ENCODE measurements at places on chromosomes 6 and 20.

DNA sequence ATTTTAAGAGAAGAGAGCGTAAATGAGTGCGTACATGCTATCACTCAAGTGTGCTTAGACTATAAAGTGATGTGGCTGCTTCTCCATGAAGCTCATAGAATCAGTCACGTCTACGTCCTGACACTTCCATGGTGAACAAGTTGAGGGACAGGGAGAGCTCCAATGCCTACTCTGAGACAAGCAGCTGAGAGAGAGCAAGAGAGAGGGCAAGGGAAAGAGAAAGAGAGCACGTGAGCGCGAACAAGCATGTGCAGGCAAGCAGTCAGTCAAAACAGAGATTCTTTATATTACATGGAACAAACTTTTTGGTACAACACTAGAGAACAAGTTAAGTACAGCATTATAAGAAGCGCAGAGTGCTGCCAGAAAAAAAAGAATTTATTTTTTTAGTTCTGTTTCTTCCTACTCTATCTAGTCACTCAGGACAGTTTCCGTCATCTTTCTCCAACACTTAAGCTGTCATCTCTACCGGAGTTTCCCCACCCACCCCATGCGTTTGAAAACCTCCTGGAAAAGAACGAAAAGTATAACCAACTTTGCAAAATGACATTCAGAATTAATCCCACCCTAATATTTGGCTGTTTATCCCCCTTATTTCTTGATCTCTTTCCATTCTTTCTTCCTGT, 61.8 kb downstream of the EPB41L2 start:
- no peak for DNase-seq

DNA sequence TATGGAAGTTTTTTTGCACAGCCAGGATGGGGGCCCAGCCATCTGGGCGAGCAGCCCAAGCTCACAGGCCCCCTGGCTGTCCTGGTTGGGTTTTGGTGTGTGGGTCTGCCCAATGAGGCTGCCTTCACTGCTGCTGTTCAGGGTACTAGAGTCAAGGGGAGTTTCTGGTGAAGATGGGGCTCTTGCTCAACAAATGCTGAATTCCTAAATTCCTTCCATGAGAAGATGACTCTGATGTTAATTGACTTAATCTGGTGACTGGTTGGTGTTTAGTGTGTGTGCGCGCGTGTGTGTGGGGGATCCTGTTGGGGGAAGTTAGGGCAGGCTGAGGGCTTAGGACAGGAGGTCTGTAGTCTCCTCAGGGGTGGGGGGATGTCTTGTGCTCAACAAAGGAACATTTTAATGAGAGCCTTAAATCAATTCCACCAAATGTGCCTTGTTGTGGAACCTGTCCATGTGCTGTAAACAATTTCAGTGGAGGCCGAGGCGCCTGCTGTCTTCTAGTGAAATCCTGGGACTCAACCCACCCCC, 1.9 kb downstream of the PTK7 start:
- DNase-seq, result no peak

DNA sequence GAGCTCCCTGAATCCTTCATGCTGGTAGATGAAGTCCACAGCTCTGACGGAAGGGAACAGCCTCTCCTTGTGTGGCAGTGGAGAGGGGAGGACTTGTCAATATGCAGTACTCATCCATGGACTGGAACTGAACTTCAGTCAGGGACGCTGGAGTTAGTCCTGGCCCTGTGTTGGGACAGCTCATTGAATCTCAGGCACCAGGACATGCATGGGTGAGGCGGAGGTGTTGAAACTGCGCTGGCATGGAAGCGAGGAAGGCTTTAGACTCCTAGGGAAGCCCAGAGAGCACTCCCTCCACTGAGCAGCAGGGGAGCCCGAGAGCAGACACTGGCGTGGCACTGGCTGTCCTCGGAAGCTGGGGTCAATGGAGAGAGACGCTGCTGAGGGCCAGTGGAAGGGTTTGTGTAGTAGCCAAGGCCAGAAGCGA, 161.3 kb upstream of the GGTLC1 start:
- no peak for DNase-seq

GRCh38 chr6:17413313-17413750, 19.9 kb downstream of the CAP2 start:
- DNase-seq, result no peak

DNA sequence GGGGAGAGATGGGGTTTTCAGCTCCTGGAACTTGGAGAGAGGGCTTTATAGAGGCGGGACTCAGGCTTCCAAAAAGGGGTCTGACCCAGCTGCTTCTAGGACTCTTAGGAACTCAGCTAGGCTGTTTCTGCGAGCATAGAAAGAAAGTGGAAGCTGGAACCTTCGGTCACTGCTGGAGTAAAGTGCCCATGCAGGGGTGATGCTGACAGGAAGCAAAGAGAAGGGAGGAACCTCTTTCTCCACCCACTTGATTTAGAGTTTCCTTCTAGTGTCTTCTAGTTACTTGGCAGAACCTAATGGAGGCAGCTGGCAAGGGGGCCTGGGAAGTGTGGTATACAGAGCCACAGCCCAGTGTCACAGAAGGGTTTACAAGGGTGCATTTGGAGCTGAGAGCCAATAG, 283.6 kb downstream of the QKI start:
- DNase-seq, result no peak

DNA sequence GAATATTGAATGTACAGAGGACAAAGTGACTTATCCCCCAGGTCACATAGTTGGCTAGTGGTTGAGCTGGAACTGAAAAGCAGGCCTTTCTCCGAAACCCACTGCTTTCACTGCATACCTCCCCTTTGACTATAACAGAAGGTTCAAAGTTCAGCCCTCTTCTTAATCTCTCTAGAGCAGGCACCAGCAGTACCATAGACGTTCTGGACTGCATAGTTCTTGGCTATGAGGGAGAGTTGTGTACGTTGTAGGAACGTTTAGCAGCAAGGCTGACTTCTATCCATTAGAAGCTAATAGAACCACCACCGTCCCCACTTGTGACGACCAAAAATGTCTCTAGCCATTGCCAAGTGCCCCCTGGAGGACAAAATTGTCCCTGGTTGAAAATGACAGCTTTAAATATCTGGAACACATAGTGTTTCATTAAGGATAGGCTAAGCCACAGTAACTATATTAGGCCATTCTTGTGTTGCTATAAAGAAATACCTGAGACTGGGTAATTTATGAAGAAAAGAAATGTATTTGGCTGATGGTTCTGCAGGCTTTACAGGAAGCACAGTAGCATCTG, 123.8 kb upstream of the MTHFD1L start:
- DNase-seq, result no peak

DNA sequence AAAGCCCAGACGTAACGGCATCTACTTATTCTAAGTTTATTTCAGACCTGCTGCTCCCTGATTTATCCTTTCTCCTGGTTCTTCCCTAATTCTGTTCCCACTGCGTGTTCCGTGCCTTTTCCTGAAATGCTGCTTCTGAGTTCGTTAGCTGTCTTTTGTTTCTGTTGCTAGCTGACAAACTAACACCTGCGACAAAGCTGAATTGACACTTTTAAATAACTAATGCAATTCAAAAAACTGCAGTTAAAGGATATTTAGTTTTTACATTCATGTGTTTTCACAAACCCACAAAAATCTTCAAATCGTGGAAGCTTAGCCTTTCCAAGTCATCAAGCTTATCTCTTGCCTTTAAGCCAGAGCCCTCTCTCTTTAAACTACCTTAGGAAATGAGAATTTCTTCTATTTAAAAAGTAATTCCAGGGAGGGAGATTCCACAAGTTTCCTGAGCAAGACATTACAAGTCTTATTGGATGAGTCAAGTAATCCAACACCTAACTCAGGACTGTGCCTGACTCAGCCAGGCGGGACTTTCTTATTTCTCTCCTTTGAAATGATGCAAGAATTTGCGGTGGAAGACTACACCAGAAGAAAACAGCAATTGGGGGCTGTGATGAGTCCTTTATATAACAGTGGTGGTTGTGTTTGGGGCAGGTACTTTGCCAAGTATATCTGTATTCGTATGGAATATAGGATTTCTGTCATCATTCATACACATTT, 6.3 kb downstream of the ADTRP start:
- DNase-seq, result no peak

- DNase-seq, result no peak
Measured at GRCh38 chr20:22288957-22289356, 295.4 kb downstream of the FOXA2 start.

DNA sequence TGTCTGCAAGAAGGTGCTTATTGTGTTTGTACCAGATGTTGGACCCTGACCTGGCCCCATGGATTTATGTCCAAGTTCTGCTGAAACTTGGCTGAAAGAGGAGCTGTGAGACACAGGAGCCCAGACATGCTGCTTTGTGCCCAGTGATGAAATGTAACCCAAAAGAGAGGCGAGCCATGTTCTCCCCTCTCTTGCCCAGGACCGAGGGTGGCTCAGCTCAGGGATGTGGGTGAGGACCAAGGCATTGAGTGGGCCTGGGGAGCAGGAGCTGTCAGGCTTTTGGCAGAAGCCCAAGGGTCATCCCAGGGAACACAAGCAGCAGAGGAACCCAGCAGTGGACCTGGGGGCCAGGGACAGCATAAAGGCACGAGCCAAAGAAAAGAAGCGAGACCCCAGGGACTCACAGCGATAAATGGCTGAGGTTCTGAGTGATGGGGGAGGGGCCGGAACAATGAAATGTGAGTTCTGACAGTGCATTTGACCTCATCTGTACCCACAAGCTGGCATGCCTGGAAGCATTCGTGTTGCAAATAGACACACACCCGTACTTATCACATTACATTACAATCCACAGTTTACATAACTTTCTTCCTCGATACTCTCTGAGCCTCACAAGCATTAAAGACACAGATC, 363.4 kb upstream of the JARID2 start:
- DNase-seq, result no peak

- DNase-seq, result no peak
Measured at GRCh38 chr6:17297271-17298080, 16.3 kb downstream of the RBM24 start.

GRCh38 chr6:130583268-130583667, 217.5 kb downstream of the TMEM200A start:
- DNase-seq, result no peak

- DNase-seq, result no peak
Measured at GRCh38 chr6:33683051-33683571, 28.4 kb downstream of the UQCC2 start.

DNA sequence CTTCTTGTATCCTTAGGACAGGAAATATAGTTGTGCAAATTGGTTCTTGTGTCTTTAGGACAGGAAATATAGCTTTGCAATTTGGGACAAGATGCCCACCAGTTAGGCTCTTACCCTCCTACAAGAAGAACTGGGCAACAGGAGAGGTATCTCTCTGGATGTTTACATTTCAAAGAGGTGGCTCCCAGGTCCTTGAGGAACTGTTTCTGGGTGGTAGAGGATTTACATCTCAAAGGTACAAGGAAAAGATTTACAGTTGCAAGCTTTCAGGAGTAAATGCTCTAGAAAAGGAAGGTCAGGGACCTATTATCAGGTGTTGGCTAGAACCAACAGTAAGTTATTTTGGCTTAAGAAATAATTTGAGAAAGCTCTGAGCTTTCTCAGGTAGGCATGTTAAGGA, 19.2 kb downstream of the RNF182 start:
- no peak for DNase-seq

GRCh38 chr20:33839591-33839990, 28.4 kb downstream of the CHMP4B start:
- no peak for DNase-seq

DNA sequence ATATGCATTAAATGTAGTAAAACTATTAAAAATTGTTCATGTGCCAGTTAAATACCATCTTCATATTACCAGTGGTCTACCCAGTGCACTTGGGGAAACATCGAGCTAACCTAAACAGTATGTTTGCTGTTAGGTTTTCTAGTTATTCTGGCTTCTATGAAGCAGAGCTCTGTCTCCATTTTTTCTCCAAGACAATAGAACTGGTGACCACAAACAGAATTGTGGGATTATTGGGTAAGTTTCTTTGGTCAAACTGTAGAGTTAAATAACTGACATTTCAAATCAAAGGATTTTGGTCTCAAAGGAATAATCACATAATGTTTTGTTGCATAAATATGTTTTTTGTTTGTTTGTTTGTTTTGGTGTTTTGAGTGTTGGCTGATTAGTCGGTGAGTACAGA, 40.5 kb upstream of the EDN3 start:
- DNase-seq, result no peak

DNA sequence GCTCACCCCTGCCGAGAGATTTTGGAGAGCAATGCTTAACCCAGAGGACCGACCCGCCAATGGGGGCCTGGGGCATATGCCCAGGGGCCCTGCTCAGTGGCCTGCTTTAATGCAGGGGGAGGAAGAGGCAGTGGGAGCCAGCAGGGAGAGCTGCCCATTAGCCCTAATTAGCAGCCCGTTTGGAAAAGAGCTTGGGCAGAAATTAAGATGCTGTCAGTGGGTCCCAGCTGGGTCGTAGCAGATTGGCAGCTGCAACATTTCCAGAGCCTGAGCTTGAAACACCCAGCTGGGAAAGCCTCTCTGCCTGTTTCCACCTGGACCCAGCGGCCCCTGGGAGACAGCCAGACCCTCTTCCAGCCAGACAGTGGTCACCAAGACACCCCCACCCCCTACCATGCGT, 39.5 kb downstream of the CD40 start:
- DNase-seq, result no peak

DNA sequence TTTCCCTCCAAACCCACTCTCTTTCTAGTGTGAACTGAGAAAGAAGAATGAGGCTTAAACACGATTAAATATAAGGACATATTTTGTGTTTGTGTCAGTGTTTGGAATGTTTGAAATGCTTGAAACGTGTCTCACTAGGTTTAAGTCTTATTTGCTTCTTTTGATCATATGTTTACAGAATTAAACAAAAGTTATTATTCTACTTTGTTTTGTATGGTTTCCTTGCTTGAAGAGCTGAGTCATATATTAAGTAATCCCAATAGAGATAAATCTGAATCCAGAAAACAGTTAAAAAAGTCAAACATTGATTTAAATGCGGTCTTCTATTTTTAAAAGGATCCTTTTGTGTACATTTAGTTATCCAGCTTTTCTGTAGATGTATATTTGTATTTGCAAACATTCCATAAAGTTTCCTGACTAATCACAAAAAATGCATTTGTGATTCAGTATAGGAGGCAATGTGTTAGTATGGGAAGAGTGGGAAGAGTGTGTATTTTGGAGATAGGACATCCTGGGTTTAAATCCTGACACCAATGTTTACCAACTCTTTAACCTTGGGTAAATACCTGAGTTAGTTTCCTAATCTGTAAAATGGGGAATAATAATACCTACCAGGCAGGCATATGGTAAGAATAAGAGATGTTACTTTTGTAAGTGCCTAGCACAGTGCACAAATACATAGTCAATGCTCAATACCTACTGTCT, 72.9 kb downstream of the TSBP1 start:
- DNase-seq, result no peak

- DNase-seq, result no peak
Measured at GRCh38 chr6:170188571-170189001, 102.3 kb downstream of the DLL1 start.

All from CMK (cell line).